ENCODE measurements at places on chromosomes 11 and 22.
A peak's percentile ranks its signal among the peaks of the same experiment; 100 is the strongest.

GRCh38 chr22:45686836-45687235 is 15.2 kb downstream of the ATXN10 start:
- no peak for DNase-seq

GRCh38 chr11:28521075-28521474 is 412.9 kb downstream of the METTL15 start:
- no peak for DNase-seq

DNA sequence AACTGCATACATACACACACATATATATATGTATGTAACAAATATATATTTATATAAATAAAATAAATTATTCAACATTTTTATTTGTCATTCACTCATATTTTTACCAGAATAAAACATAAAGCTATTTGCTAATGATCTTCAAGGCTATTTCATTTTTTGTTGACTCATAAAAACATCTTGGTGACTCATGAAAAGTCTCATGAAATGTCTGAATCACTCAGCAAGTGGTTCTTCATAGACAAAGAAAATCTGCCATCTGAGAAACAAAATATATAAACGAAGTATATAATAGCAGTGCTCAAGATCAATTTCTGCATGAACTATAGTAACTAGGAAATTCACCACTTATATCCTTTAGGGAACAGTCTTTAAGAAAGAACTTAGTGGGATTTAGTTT is 764.8 kb upstream of the FAT3 start:
- DNase-seq: no peak

DNA sequence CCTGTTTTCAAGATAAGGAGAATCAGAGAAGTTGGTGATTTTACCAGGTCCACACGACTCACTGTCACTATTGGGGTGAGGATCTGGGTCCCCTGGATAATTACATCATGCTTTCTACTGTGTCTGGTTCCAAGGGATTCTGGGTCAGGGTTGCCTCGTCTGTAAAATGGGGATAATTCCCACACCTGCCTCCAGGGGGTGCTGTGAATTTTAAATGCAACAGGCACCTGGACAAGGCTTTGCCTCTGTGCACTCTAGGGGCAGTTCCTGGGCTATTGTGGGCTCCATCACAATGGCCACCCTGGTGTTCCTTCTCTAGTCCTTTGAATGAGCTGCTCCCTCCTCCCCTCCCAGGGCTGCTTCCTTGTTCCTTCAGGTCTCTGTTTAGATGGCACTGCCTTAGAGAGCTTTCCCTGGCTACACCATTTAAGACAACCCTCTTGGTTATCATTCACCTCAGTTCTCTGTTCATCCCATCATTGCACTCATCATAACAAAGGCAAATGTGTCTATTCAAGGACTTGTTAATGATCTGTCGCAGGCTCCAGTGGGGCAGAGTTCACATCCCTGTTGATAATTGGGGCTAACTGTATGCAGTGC is 178.6 kb downstream of the MIAT start:
- no peak for DNase-seq

- DNase-seq: no peak
Observed at GRCh38 chr22:43998679-43999264, 25.3 kb upstream of the PARVB start.

GRCh38 chr11:101825531-101825930 is 89.3 kb upstream of the CEP126 start:
- no peak for DNase-seq

DNA sequence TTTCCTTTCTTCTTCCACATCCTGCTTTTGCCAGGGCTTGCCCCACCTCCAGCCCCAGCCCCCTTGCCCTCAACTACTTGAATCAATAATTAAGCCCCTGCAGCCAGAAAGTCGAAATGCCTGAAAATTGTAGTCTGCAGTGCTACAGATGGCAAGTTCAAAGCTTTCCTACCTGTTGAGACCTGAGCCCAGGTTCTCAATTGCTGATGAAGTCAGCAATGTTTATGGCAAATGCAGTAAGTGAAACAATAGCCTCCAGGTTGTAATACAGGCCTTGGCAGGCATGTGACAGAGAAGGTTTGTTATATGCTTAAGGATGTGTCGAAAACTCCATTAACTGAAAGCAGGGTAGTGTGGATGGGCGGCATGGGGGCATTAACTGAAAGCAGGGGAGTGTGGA is 181.1 kb upstream of the SESN3 start:
- DNase-seq: no peak

DNA sequence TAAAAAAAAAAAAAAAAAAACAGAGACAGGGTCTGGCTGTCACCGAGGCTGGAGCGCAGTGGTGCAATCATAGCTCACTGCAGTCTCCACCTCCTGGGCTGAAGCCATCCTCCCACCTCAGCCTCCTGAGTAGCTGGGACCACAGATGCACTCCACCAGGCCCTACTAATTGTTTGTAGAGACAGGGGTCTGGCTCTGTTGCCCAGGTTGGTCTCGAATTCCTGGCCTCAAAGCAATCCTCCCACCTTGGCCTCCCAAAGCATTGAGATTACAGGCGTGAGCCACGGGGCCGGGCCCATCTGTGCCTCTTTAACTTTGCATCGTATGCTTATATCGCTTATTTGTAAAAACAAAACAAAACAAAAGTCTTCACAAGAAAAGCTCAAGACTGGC is 3.1 kb downstream of the CPT1A start:
- DNase-seq: no peak

DNA sequence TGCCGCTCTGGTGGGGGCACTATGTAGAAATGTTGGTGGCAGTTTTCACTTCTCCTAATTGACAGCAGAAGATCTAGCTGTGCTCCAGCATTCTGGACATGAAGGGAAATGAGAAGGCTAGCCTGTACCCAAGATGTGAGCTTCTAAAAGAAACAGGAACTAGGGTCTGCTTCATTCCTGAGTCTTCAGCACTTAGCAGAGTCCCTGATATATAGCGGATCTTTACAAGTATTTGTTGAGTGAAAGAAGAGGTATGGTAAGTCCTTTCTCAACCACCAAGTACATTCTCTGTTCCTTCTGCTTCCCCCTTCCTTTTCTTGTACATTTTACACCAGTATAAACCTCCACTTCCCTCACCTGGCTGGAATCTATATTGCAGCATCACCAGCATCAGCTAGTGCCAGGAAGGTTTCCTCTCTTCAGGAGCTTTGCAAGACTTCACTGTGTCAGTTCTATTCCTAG is 408.3 kb upstream of the CADM1 start:
- DNase-seq: peak; percentile 22

DNA sequence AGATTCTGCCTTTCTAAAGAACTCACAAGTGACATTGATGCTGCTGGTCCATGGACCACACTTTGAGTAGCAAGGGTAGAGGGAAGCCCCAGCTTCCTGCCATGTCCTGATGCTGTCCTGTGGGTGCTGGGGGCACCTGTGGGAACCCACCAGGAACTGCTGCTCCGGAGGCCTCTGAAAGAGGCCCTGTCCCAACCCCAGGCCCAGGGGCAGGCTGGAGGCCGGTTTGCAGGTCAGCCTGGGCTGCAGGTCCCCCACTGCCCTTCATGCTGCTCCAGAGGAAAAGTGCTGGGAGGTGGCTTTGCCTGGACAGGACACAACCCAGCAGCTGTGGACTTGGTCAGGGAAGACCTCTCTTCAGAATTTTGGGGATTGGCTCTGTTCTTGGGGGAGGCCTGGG is 44.8 kb upstream of the SLC22A12 start:
- no peak for DNase-seq

DNA sequence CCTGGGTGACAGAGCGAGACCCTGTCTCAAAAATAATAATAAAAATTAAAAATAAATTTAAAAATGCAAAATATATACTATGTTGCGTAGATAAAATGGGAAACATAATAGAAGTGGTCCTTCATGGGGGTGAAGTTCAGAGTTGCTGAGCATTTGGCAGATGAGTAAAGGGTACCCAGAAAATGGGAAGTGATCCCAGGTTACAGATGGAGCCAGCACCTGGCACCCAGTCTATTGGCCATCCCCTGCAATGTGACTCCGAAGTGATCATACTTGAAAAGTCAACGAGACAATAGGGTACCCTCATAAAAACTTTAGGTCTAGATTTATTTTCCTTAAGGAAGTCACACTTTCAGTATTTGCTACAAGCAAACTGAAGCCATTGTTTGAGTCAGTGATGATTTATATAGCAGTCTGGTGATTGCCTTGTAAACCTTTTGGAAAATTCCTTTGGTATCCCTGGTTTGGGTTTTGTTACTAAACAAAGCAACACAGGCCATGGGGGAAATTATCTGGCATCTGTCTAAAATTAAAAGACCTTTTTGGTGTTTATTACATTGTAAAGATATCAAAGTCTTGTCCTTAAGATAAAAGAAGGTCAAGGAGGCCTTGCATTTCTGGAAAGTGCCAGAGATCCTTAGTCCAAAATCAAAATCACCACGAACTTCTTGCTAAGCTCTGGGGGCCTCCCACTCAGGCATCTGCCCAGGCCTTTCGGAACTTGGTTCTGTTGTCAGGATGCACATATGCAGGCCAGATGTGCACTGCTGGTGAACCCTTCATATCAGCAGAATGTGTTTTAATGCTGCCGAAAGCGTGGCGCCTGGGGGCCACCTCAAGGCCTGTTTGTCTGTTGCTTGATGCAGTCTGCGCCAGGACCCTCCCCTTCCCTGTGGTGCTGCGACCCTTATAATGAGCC is 4.3 kb downstream of the SMARCB1 start:
- no peak for DNase-seq

GRCh38 chr11:117535850-117536411 is 208.3 kb downstream of the CEP164 start:
- peak; percentile 86 for DNase-seq

DNA sequence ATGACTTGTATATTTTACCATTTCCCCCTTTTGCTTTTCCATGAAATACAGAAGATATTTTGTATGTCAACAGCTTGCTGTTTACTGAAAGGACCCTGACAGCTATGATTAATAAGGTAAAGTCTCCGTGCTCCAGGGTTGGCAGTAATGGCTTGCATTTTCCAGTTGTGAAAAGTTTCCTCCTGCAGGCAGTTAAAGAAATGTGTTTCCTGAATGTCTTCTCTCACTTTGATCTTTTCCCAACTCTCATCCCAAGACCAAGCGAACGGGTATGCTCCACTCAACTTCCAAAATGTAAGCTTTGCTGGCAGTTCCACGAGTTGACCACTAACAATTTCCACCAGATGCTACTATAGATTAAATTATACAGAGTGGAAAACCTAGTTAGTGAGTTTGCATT is 8.9 kb downstream of the FIBIN start:
- no peak for DNase-seq

DNA sequence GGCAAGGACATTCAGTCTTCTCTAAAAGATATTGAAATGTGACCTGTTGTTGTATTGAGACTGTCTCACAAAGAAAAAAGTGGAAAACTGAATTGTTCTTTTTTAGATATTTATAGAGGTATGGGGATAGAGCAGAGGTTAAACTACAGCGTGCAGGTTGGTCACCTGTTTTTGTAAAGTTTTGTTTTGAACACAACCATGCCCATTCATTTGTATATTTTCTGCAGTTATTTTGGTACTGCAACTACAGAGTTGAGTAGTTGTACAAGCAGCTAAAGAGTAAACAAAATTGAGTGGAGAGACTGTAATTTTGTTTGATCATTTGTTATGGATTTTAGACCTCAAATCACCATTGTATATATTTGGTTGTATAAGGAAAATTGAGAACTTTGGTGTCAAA is 11.3 kb downstream of the EED start:
- DNase-seq: no peak

Measured in putamen (tissue), 1 donor.